Effector memory CD8-positive, alpha-beta T cell (primary cell): ENCODE measurements at places on chromosomes 2 and 18.

- no peak for DNase-seq
- H3K4me1 ChIP-seq: no peaks in the 10 kb centered on the region
- H3K27me3 ChIP-seq: no peaks in the 10 kb centered on the region
- no peak overlapping the region for H3K4me3 ChIP-seq
Observed at GRCh38 chr2:46056541-46056940, 240.7 kb upstream of the EPAS1 start.

- H3K4me3 ChIP-seq: no peak overlapping the region
- no peak overlapping the region for H3K27ac ChIP-seq
- no peak for DNase-seq
- H3K27me3 ChIP-seq: peaks cover 50% of the 10 kb centered on the region
- peaks cover 5% of the 10 kb centered on the region for H3K4me1 ChIP-seq
Observed at GRCh38 chr18:31723639-31723989, 37.1 kb downstream of the SLC25A52 start.

- H3K4me3 ChIP-seq: no peak overlapping the region
- H3K4me1 ChIP-seq: no peaks in the 10 kb centered on the region
- no peak for DNase-seq
- H3K27ac ChIP-seq: no peak overlapping the region
Observed at GRCh38 chr2:236341721-236342120, 77.5 kb upstream of the ASB18 start.

- peaks cover 4% of the 10 kb centered on the region for H3K36me3 ChIP-seq
- no peak overlapping the region for H3K4me3 ChIP-seq
- no peak overlapping the region for H3K27ac ChIP-seq
- peaks cover 16% of the 10 kb centered on the region for H3K27me3 ChIP-seq
- H3K4me1 ChIP-seq: no peaks in the 10 kb centered on the region
- DNase-seq: peak; percentile 18
Observed at GRCh38 chr18:3380384-3380961, 69.5 kb upstream of the TGIF1 start.

GRCh38 chr2:231039294-231039664 is 2.0 kb downstream of the C2orf72 start:
- no peak for DNase-seq
- no peak overlapping the region for H3K4me3 ChIP-seq
- H3K27ac ChIP-seq: no peak overlapping the region
- H3K36me3 ChIP-seq: peaks cover 3% of the 10 kb centered on the region

GRCh38 chr2:135547311-135547710 is 16.0 kb downstream of the R3HDM1 start:
- H3K27ac ChIP-seq: no peak overlapping the region
- H3K36me3 ChIP-seq: no peaks in the 10 kb centered on the region
- peaks cover 5% of the 10 kb centered on the region for H3K4me1 ChIP-seq
- DNase-seq: no peak
- no peak overlapping the region for H3K4me3 ChIP-seq
- no peaks in the 10 kb centered on the region for H3K27me3 ChIP-seq

DNA sequence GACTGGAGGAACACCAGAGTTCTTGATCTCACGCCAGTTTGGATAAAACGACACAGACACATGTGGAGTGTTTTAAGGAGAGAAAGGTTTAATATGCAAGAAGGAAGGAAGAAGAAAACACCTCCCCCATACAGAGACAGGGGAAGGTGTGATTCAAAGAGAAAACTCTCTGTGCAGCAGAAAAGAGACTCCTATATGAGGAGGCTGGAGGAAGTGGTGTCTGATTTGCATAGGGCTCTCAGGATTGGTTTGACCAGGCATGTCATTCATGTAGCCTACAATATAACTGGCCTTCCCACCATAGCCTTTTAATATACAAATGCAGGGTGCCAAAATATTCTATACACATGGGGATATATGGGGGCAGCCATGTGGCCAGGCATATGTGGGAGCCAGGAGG is 1386.5 kb downstream of the RPIA start:
- no peak for DNase-seq
- no peaks in the 10 kb centered on the region for H3K4me1 ChIP-seq
- H3K36me3 ChIP-seq: peaks cover 3% of the 10 kb centered on the region
- no peaks in the 10 kb centered on the region for H3K27me3 ChIP-seq
- H3K4me3 ChIP-seq: no peak overlapping the region

DNA sequence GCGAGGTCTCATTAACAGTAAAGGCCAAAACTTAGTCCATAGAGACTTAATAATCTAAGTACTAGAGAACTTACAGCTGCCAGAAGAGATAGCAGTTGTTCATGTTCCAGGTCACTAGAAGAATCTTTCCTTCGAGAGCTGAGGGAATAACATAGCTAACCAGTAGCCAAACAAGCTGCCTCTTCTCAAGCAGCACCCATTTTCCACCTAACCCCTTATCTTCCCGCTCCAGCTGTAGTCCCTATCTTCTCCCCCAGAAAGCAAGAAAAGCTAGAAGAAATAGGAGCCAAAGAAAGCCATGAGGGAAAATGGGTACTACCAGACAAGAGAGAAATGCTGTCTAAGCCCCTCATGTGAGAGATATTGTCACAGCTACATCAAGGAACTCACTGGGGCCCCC is 24.0 kb downstream of the SULT1C4 start:
- H3K27me3 ChIP-seq: peaks cover 22% of the 10 kb centered on the region
- H3K4me1 ChIP-seq: no peaks in the 10 kb centered on the region
- no peak overlapping the region for H3K4me3 ChIP-seq
- peaks cover under 1% of the 10 kb centered on the region for H3K36me3 ChIP-seq
- no peak for DNase-seq
- no peak overlapping the region for H3K27ac ChIP-seq

DNA sequence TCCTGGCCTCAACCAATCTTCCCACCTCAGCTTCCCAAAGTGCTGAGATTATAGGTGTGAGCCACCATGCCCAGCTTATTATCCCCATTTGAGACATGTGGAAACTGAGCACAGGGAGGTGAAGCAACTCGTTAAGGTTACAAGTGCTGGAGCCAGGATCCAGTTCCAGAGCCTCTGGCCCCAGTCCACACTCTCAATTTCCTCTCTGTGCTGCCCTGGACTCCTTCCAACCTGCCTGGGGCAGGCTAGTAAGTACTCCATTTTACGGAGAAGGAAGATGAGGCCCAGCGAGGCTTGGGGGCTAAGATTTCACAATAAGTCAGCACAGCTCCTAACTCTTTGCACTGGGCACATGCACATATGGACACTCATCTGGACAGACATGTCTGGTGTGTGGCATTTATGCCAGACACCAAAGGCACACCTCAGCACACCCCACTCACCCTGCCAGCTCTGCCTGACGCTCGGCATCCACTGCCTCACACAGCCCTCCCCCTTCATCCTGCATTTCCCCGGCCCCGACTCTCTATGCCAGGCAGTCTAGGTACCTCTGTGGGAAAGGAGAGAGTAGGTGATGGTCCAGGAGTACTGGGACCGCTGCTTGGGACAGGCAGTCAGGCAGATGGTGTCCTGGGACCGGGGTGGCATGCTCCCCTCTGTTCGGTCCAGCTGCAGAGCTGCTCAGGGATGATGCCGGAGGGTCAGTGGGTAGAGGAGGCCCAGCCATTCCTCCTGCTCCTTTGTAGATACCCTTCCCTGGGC is 20.5 kb downstream of the CFAP65 start:
- H3K27ac ChIP-seq: no peak overlapping the region
- no peaks in the 10 kb centered on the region for H3K36me3 ChIP-seq
- H3K4me1 ChIP-seq: no peaks in the 10 kb centered on the region
- DNase-seq: no peak
- H3K4me3 ChIP-seq: no peak overlapping the region

DNA sequence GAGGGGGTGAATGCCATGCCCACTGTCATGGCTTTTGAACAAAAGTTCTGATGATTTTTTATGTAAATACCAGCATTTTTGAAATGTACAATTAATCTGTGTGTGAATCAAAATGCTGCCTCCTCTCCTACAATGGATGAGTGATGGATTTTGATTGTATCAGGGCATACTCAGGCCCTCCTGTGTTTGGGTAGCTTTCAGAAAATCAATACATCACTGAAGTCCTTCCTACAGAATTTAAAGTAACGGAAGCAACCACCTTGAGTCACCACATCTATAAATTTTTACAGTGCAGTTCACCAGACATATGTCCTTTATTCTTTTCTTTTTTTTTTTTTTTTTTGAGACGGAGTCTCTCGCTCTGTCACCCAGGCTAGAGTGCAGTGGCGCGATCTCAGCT is 867.3 kb downstream of the EPHA4 start:
- peaks cover 31% of the 10 kb centered on the region for H3K27me3 ChIP-seq
- no peaks in the 10 kb centered on the region for H3K4me1 ChIP-seq
- no peak overlapping the region for H3K27ac ChIP-seq
- no peaks in the 10 kb centered on the region for H3K36me3 ChIP-seq
- H3K4me3 ChIP-seq: no peak overlapping the region
- DNase-seq: no peak

DNA sequence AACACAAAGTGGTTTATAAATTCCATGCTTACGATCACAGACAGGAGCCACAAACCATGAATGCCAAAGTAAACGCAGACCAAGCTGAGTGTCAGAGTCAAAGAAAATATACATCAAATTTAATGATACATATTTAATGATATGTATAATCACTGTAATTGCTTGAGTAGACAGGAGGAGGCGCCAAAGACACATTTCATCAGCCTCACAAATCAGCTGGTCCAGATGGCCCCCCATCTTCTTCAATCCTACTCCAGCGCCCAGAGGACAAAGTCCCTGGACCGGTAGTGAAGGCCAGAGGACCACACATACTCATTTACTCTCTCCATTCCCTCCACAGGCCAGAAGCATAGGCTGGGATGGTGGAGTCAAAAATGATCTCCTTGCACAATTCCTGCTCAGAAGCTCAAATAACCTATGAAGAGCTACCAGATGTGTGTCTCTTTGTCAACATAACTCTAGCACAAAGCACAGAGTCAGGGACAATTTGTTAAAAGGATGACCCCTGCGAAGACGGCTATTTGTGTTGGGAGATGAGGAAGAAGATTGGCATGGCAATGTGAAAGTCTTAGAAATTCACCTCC is 149.3 kb upstream of the PGAP1 start:
- H3K36me3 ChIP-seq: peaks cover 66% of the 10 kb centered on the region
- no peaks in the 10 kb centered on the region for H3K27me3 ChIP-seq
- peaks cover 31% of the 10 kb centered on the region for H3K4me1 ChIP-seq
- no peak overlapping the region for H3K4me3 ChIP-seq
- no peak overlapping the region for H3K27ac ChIP-seq
- peak; percentile 18 for DNase-seq

GRCh38 chr2:85672456-85672855 is 4.5 kb upstream of the SFTPB start:
- no peak overlapping the region for H3K4me3 ChIP-seq
- no peak for DNase-seq
- no peak overlapping the region for H3K27ac ChIP-seq
- H3K36me3 ChIP-seq: no peaks in the 10 kb centered on the region
- H3K27me3 ChIP-seq: no peaks in the 10 kb centered on the region

DNA sequence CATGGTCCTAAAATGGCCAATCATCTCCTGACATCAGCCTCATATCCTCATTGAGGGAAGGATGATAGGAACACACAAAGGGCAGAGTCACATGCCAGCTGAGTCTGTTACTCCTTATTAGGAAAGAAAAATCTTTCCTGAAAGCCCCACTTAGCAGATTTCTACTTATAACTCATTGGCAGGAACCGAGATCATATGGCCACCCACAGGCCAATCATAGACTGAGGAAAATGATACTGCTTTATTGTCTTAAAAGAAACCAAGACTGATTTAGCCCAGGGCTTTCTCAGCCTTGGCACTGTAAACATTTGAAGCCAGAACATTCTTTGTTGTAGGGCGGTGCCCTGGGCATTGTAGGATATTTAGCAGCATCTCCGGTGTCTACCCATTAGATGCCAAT is 18.7 kb downstream of the GKN2 start:
- H3K27me3 ChIP-seq: peaks cover 42% of the 10 kb centered on the region
- no peaks in the 10 kb centered on the region for H3K36me3 ChIP-seq
- no peak overlapping the region for H3K4me3 ChIP-seq
- DNase-seq: no peak

- DNase-seq: no peak
- H3K4me3 ChIP-seq: no peak overlapping the region
- no peaks in the 10 kb centered on the region for H3K4me1 ChIP-seq
- no peaks in the 10 kb centered on the region for H3K36me3 ChIP-seq
- H3K27ac ChIP-seq: no peak overlapping the region
Observed at GRCh38 chr18:25233528-25234321, 118.2 kb downstream of the ZNF521 start.

DNA sequence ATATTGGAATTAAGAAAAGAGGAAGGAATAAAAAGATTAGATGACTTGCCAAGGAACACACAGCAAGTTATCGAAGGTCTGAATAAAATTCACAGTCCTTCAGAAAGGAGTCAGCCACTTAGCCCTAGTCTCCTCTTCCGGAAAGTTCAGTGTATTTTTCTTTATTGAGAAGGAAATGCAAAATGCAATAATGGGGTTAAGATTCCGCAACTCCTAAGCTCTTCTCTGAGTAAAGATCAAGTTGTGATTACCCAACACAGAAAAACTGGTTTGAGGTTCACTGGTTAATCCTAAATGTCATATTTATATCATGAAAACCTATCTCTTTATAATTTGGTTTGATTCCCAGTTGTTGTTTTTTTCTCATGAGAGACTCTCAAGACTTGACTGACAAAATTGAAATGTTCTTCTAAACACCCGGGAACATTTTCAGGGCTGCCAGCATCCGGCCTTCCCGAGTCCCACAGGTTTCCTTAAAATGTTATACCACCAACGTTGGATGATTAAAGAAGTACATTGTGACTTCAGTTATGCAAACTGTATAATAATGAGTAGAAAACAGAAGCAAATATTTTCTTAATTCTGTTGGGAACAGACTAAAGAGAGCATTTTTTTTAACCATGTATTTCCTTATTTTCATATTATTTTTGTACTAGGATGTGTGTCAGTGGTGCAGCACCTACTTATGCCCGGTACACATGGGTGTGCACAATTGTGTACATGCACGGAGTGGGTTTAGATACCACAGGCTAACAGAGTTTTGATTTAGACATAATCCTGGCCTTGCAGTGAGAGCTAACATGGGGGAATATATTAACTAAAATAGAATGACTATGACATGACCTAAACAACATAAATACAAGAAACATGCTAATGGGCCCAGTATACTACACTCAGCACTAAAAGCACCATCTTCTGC is 100.2 kb downstream of the STK39 start:
- H3K4me3 ChIP-seq: no peak overlapping the region
- H3K27ac ChIP-seq: no peak overlapping the region
- peaks cover 47% of the 10 kb centered on the region for H3K4me1 ChIP-seq
- no peak for DNase-seq

DNA sequence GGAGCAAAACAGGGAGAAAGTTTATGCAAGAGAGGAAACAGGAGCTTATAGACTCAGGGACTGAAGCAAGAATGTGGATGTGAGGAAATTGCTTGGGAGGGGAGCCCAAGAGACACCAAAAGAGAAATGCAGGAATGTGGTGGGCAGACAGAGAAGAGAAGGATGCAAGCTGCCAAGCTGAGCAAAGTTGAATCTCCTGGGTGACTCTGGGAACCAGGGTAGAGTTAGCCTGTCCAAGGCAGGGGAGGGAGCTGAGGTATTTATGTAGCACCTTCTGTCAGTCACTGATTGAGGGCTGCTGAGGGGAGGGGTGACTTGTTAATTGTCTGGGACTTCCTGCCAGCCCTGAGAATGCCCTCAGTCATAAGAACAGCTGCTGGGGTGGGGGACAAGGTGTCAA is 464.3 kb downstream of the NBAS start:
- no peak for DNase-seq
- no peak overlapping the region for H3K27ac ChIP-seq
- H3K36me3 ChIP-seq: no peaks in the 10 kb centered on the region
- no peak overlapping the region for H3K4me3 ChIP-seq
- no peaks in the 10 kb centered on the region for H3K4me1 ChIP-seq
- H3K27me3 ChIP-seq: peaks cover 22% of the 10 kb centered on the region

- no peak overlapping the region for H3K27ac ChIP-seq
- H3K4me1 ChIP-seq: no peaks in the 10 kb centered on the region
- peaks cover 3% of the 10 kb centered on the region for H3K36me3 ChIP-seq
- no peak overlapping the region for H3K4me3 ChIP-seq
- H3K27me3 ChIP-seq: peaks cover 40% of the 10 kb centered on the region
Observed at GRCh38 chr2:1586923-1587840, 157.1 kb downstream of the PXDN start.
